ENCODE measurements at places on chromosomes 11 and 22. TPM values are rescaled to one million over a fixed set of nuclear protein-coding genes. Genes with fewer than 3 reads are reported as not detected.

Gene CNGA4
- total RNA-seq, result not detected

Gene TSKU
- 33.8 TPM for total RNA-seq

Gene PGAP2
- total RNA-seq, result 11.0 TPM

Gene NAALAD2
- total RNA-seq, result 1.3 TPM

Gene AP1B1
- 116 TPM for total RNA-seq

Gene ACAD8
- total RNA-seq, result 18.0 TPM

Gene KDELR3
- 11.8 TPM for total RNA-seq

Gene CASP12
- not detected for total RNA-seq

Gene OR8A1
- total RNA-seq, result not detected

Gene MUC15
- total RNA-seq, result not detected

Gene TUBA8
- total RNA-seq, result 0.17 TPM

Gene ZNF280B
- total RNA-seq, result 1.7 TPM

Gene YPEL4
- total RNA-seq, result 0.84 TPM
